CD8-positive, alpha-beta T cell (primary cell): ENCODE measurements at places on chromosomes 2 and 18. TPM values are rescaled to one million over a fixed set of nuclear protein-coding genes. Genes with fewer than 3 reads are reported as not detected.

DNA sequence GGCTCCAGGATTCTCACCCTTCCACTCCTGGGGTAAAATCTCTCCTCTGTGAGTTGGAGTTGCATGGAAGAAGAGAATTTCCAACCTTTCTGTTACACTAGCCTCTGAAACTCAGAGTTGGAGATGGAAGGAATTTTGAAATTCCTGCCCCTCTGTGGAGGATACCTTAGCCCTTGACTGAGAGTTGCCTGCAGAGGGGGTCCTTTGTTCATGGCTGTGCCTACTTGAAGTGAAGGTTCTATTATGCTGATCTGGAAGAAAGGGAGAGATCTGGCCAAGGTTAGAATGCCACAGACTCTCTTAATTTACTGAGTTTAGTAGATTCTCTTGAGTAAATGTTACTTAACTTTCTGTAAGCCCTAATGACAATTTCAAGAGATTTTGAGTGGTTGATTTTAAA lies 626.6 kb upstream of the GYPC start:
- DNase-seq, result no peak

GRCh38 chr2:169684135-169684565 lies 10.1 kb downstream of the CFAP210 start:
- DNase-seq, result no peak

- no peak for DNase-seq
These were observed 506.2 kb upstream of the TMEFF2 start for GRCh38 chr2:192700934-192701333.

- no peak for DNase-seq
These were observed 214.1 kb downstream of the TWIST2 start for GRCh38 chr2:239061824-239062570.

DNA sequence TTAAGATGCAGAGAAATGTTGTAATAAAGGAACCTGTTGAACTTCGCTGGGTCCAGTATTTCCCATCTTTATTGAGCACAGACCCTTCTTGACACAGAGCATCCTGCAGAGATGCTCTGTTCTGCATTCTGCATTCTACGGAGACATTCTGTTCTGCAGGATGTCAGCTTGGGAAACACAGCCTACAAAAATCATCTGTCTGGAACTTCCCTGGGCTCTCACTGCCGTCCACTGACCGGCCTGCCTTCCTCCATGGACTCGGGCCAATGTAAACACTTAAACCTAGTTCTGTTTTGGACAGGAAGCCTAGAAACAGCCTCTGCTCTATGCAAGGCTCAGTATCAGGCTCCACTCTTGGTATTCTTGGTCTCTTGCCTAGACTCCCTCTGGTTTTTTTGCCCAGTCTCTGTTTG lies 90.0 kb upstream of the PPP1CB start:
- no peak for DNase-seq

The TEX44 gene
- total RNA-seq, result not detected

The ASXL3 gene
- not detected for total RNA-seq

The GBX2 gene
- total RNA-seq, result not detected

The XDH gene
- not detected for total RNA-seq

The POTEI gene
- not detected for total RNA-seq

The DCDC2C gene
- total RNA-seq, result not detected

The ICA1L gene
- 1.8 TPM for total RNA-seq
